ENCODE measurements at places on chromosomes 16 and 17.

DNA sequence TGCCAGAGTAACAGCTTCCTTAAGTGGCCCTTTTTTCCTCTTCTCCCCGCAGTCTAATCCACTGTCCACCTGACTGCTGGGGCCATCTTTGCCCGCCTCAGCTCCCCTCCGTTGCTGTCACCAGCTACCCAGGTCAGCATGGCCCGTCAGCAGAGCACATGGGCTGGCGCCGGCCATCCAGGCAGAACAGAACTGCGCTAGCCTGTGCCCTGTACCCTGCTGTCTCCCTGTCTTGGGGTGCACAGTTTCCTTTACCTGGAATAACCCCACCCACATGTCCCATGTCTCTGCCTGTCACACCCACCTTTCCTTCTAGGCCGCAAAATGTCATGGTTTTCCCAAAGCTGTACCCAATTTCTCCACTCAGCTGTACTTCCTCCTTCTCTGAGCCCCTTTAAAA, 55.7 kb downstream of the GNAO1 start:
- DNase-seq: no peak

DNA sequence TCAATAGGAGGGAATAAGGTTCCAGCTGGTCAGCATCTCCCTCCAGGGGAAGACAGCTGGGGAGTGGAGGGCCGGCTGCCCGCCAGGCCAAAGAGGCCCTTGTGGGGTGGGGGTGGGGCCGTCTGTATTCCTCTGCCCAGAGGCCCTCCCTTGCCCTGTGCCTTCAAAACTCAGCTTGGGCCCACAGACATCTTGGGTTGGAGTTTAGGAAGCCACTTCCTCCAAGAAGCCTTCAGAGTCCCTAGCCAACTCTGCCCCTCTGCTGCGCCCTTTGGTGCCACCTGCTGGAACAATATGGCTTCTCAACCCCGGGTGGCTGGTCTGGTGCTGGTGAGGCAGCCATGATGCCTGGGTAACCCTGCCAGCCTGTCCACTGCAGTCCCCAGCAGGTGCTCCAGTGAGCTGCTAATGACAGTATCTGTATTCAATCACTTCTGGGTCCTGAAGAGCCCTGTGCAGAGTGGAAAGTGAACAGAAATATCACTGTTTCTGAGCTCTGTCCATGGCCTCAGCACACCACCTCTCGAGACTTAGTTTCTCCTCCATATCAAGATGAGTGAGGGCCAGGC, 16.7 kb downstream of the HSD11B2 start:
- peak; percentile 70 for DNase-seq

GRCh38 chr17:54901230-54901822, 674 bp downstream of the TOM1L1 start:
- DNase-seq: no peak

DNA sequence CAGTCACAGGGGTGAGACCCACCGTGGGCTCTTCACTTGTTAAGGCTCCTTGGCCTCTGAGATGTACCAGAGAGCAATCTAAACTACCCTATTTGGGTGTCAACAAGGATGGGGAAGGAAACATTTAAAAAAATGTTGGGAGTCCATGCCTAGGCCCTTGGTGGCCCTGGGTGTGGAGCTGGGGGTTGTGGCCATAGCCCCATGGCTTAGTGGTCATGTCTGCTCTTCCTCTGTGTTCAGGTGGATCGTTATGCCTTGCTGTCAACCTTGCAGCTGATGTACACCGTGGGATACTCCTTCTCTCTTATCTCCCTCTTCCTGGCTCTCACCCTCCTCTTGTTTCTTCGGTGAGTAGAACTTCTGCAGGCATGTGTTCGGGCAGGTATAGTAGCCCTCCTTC, 28.5 kb downstream of the GLP2R start:
- no peak for DNase-seq

GRCh38 chr17:6657633-6658287, 6.2 kb downstream of the C17orf100 start:
- DNase-seq: no peak

GRCh38 chr17:72474719-72475477, 354.1 kb downstream of the SOX9 start:
- DNase-seq: no peak

DNA sequence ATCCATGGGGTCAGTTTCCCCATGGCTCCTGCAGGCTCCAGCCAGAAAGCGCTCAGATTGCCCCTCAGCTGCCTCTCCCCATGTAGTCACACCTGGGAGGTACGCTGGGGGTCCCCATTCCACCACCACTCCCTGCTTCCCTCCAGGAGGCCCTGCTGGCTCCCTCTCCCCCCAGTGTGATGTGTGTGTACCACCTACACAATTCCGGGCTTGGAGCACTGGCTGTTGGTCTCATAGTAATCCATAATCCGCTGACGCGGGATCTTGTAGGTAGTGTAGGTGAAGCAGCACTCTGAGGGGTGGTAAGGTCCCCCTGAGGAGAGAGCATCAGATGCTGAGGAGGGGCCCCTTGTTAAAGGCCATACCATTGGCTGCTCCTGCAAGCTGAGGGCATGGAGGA, 2.4 kb downstream of the CCL14 start:
- no peak for DNase-seq

GRCh38 chr17:30393911-30394867, 15.5 kb downstream of the CPD start:
- DNase-seq: no peak

GRCh38 chr17:5837055-5837491, 233.1 kb upstream of the WSCD1 start:
- no peak for DNase-seq

GRCh38 chr17:7922845-7923628, 6.6 kb downstream of the KCNAB3 start:
- DNase-seq: peak; percentile 72

DNA sequence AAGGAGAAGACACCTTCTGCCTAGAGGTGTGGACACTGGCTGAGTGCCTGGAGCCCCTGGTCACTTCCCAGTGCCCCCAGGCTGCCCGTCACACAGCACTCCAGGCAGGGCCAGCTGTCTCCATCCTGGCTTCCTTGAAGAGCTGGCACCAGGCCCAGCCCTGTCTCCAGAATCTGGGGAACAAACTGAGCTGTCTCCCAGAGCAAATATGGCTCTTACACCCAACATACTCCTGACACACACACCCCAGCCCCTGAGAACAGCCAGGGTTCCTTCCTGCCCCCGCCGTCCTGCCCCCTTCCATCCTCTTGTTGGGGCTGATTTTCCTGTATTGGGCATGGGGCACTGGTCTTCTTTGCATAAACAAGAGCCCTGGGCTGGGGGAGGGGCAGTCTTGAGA, 9.1 kb downstream of the NHERF1 start:
- DNase-seq: no peak

DNA sequence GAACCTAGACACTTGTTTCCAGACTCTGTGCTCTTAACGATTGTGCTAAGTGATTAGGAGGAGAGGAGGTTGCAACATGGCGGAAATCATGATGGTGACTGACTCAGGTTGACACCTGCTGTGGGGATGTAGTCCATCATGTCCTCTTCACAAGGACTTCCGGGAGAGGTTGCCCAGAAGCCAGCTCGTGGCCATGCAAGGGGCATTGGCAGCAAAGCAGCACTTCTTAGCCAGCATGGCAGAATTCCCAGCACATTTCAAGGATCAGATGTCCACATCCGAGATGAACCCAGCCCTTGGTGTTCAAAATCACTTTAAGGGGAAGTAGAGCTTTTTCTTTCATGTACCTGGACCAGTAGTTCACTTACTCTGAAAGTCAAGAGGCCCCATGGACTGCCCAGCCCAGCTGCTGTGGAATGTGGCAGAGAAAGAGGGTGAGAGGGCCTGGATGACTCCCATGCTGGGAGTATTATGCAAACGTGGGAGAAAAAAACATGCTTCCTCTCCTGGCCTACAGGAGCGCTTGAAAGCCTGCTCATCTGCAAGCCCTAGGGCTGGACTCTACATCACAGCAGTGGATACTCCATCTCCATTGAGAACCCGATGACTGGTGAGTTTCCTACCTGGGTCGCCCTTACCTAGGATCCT, 65.5 kb downstream of the IRX6 start:
- DNase-seq: no peak

DNA sequence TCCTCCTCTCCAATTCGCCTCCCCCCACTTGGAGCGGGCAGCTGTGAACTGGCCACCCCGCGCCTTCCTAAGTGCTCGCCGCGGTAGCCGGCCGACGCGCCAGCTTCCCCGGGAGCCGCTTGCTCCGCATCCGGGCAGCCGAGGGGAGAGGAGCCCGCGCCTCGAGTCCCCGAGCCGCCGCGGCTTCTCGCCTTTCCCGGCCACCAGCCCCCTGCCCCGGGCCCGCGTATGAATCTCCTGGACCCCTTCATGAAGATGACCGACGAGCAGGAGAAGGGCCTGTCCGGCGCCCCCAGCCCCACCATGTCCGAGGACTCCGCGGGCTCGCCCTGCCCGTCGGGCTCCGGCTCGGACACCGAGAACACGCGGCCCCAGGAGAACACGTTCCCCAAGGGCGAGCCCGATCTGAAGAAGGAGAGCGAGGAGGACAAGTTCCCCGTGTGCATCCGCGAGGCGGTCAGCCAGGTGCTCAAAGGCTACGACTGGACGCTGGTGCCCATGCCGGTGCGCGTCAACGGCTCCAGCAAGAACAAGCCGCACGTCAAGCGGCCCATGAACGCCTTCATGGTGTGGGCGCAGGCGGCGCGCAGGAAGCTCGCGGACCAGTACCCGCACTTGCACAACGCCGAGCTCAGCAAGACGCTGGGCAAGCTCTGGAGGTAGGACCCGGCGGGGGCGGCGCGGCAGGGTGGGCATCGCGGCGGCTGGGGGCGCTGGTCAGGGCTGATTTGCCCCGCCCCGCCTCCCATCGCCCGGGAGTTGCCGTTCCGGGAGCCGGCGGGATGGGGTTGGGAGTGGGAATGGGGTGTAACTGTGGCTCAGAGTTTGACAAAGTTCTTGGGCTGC, 567 bp downstream of the SOX9 start:
- DNase-seq: no peak

DNA sequence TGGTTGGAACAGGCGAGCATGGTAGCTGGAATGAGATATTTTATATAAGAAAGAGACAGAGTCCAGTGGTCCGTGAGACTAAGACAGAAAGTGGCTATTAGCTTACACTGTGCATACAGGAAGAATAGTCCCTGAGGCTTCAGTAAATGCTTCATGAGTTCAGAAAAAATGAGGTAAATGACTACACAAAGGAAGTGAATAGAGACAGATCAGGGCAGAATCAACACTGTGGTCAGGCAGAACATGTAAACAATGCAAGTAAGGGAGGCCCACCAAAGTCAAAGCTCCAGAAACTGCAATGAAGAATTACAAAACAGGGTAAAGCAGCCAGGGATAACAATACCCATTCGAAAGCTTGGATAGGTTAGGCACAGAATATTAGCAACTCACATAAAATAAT, 4.8 kb downstream of the ABCA10 start:
- no peak for DNase-seq

GRCh38 chr16:24255456-24256371, at the start of gene CACNG3:
TSS of gene CACNG3 (plus strand) at chr16:24256335. CDS start at chr16:24256755, 420 bp downstream.
- peak; percentile 40 for DNase-seq

- DNase-seq: peak; percentile 22
Measured at GRCh38 chr16:46947900-46948547, 25.4 kb downstream of the DNAJA2 start.

- no peak for DNase-seq
Measured at GRCh38 chr17:38439436-38439835, 11.2 kb downstream of the ARHGAP23 start.

DNA sequence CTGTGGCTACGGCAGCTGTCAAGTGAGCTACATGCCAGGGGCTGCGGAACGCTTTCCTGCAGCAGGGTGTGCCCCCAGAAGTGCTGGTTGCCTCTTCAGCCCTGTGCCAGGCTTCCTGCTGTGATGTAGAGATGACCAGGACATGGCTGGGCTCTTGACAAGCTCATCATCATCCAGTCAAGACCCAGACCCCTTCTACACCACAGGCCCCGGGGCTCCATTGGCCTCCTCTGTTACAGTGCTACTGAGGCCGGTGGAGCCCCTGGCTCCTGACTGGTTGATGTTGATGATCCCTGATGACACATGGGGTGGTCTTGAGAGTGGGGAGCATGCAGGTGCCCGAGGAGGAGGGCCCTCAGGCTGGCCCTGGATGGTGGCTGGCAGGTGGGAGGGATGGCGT, 50.1 kb downstream of the B9D1 start:
- no peak for DNase-seq

DNA sequence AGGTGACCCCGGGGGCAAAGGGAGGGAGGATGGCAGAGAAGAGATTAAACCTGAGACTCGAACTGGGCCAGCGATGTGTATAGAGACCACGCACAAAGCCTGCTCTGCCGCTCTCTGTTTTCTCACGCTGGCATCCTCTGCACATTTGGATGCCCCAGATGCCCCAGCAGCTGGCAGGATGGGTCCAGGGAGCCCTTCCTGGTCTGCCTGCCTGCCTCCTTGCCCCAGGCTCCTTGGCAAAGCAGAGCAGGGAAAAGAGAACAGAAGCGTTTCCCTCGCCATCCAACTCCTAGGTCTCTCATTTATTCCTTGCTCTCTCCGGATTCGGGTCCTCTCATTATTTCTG, 5.2 kb upstream of the PIPOX start:
- no peak for DNase-seq

DNA sequence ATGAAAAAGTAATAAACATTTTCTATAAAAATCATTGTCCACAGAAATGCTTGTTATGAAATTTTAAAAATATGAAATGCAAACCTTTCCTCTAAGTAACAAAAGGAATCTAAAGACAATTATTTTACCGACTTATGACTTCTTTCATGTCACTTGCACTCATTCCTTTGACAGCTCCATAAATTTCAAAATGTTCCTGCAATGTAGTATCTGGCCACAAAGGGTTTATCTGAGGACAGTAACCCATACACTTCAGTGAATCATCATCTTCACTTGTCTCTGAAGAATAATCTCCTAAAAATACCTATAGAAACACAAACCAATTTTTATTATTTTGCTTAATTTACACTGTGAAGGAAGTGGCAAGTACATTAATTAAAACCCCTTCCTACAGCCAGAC, 25.6 kb upstream of the ABCA10 start:
- no peak for DNase-seq

- peak; percentile 41 for DNase-seq
Measured at GRCh38 chr17:44086364-44087311, 16.1 kb downstream of the G6PC3 start.

DNA sequence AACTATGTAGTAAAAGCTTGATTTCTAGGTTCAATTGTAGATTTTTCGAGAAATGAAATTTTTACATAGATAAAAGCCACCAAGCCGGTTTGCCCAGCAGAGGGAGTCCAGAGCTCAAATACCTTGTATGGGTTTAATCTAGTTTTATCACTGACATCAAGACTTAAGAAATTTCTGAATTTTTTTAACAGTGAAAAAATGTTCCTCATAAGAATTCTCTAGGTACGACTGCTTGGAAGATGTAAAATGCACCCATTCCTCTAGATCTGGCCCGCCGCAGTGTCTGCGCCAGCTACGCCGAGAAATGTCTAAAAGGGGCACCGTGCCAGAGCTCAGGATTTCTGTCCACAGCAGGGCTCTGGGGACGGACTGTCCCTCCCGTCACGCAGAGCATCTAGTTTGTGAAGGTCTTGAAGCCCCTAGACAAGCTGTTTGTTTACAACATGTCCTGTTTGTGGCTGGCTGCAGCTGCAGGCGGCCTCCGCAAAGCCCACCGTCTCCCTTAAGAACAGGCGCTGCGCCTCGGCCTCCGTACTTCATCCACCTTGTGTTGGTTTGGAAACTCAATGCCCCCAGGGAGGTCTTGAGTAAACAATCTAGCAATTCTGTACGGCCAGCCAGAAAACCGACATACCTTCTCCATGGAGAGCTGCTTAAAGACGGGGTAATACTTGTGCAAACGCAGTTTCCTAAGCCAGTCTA, 24.8 kb downstream of the MAP1LC3B start:
- DNase-seq: no peak

- DNase-seq: no peak
Measured at GRCh38 chr16:57357330-57358085, 1.1 kb upstream of the CCL22 start.

GRCh38 chr17:74786431-74787055, 10.4 kb upstream of the NAT9 start:
- no peak for DNase-seq

- DNase-seq: no peak
Measured at GRCh38 chr17:14091367-14091766, 22.1 kb downstream of the COX10 start.
